Hepatocyte (in vitro differentiated cells): ENCODE measurements at places on chromosomes 1 and 21. TPM values are rescaled to one million over a fixed set of nuclear protein-coding genes. Genes with fewer than 3 reads are reported as not detected.

The CLCA4 gene
- total RNA-seq: 0.07 TPM in 1 of 2 replicates, not detected in the other

GRCh38 chr21:34794686-34795085 is 125.9 kb downstream of the CLIC6 start:
- H3K4me3 ChIP-seq: no peak overlapping the region
- no peaks in the 10 kb centered on the region for H3K27me3 ChIP-seq
- peak overlapping the region; percentile 90 for H3K27ac ChIP-seq

The F5 gene
- 24.0 and 34.2 TPM in 2 replicates for total RNA-seq

GRCh38 chr21:15774590-15774989 is 44.8 kb downstream of the USP25 start:
- no peak overlapping the region for H3K27ac ChIP-seq
- no peaks in the 10 kb centered on the region for H3K36me3 ChIP-seq
- no peak overlapping the region for H3K4me3 ChIP-seq
- no peaks in the 10 kb centered on the region for H3K27me3 ChIP-seq
- H3K4me1 ChIP-seq: peaks cover 5% of the 10 kb centered on the region

The HOOK1 gene
- total RNA-seq: 33.0 and 36.8 TPM in 2 replicates

DNA sequence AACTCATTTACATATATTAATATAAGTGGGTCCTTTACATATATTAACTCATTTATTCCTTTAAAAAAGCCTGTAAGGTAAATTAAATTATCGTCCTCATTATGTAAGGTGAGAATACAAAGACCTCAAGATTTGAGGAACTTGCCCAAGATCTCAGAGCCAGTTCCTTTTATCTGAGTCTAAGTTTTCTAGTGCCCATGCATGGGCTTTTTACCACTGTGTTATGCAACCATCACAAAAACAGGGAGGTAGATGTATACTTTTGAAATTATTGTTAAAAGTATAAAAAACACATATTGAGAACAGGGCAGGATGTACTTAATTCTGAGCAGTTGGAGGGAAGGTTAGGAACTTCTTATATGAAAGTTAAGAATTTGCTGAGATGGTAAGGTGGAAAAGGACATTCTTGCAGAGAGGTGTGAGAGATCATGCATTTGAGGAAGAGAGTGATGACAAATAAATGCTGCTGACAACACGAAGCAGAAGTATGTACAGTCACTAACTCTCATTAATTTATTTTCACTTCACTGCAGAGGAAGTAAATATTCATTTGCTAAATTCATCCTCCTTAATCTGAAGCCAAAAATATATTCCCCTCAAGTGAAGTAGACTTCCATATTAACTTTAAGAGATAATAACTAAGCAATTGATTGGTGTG is 28.9 kb upstream of the LYPLAL1 start:
- H3K27me3 ChIP-seq: no peaks in the 10 kb centered on the region
- no peak overlapping the region for H3K27ac ChIP-seq
- H3K36me3 ChIP-seq: no peaks in the 10 kb centered on the region
- no peaks in the 10 kb centered on the region for H3K4me1 ChIP-seq
- DNase-seq: no peak

- H3K27ac ChIP-seq: no peak overlapping the region
- H3K36me3 ChIP-seq: no peaks in the 10 kb centered on the region
- no peaks in the 10 kb centered on the region for H3K27me3 ChIP-seq
- no peak overlapping the region for H3K4me3 ChIP-seq
- H3K4me1 ChIP-seq: no peaks in the 10 kb centered on the region
Observed at GRCh38 chr1:191729742-191730141, 428.5 kb upstream of the RGS18 start.

The GJA5 gene
- 6.0 and 12.4 TPM in 2 replicates for total RNA-seq
